CD4-positive, alpha-beta memory T cell (primary cell): ENCODE measurements at places on chromosomes 5 and 9.
A peak's percentile ranks its signal among the peaks of the same experiment; 100 is the strongest.

GRCh38 chr9:106860721-106861639 lies 2.0 kb upstream of the ZNF462 start:
- no peak for DNase-seq

- DNase-seq = no peak
Observed at GRCh38 chr5:56499491-56499890, 266.4 kb upstream of the ANKRD55 start.

- no peak for DNase-seq
Observed at GRCh38 chr5:128613128-128613527, 75.1 kb upstream of the FBN2 start.

GRCh38 chr5:137607771-137608170 lies 108.6 kb upstream of the SPOCK1 start:
- DNase-seq = no peak

DNA sequence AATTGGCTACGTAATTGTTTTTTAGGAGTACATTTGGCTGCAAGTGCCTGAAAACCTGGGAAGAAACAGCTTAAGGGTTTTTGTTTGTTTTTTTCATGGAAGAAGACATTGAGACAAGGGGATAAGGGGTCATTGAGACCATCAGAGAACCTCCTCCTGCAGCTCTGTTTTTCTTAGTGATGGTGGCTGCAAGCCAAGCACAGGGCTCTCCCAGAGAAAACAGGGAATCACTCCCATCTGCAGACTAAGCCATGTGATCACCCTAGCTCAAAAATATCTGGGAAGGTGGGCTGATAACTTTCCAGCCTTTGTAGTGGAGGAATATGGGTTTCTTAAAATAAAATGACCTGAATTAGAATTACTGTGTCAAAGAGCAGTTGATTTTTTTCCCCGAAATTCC lies 25.1 kb downstream of the PALM2AKAP2 start:
- DNase-seq = no peak

DNA sequence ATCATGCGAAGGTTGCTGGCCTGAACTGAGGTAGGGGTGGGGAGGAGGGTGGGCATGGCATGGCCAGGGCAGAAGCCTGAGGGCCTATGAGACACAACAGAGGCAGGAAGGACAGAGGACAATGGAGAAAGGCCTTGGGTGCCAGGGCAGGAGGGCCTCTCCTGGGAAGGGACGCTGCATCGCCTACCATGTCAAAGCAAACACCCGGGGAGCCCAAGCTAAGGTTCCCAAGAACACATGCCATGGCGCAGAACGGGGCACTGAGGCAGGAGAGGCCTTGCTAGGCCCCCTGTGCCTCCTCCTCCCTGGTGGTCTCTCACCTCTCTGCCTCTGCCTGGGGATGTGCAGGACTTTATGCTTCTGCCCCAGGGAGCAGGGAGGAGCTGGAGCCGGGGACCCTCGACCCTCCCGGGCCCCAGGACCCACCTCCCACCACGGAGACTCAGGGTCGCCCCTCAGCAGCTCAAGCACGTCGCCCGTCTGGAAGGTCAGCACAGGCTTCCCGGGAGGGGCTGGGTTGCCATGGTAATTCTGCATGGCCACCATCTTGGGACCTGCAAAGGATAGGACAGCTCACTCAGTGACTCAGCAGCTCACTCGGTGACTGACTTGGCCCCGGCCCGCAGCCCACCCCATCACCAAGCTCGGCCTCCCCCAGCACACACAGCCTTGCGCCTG lies 40.3 kb upstream of the SARDH start:
- DNase-seq = no peak

- DNase-seq = no peak
Observed at GRCh38 chr9:25282946-25283345, 395.3 kb downstream of the TUSC1 start.

GRCh38 chr9:114924327-114924726 lies 6.1 kb downstream of the TNFSF8 start:
- no peak for DNase-seq

GRCh38 chr5:62969409-62970120 lies 390.9 kb downstream of the LRRC70 start:
- no peak for DNase-seq

DNA sequence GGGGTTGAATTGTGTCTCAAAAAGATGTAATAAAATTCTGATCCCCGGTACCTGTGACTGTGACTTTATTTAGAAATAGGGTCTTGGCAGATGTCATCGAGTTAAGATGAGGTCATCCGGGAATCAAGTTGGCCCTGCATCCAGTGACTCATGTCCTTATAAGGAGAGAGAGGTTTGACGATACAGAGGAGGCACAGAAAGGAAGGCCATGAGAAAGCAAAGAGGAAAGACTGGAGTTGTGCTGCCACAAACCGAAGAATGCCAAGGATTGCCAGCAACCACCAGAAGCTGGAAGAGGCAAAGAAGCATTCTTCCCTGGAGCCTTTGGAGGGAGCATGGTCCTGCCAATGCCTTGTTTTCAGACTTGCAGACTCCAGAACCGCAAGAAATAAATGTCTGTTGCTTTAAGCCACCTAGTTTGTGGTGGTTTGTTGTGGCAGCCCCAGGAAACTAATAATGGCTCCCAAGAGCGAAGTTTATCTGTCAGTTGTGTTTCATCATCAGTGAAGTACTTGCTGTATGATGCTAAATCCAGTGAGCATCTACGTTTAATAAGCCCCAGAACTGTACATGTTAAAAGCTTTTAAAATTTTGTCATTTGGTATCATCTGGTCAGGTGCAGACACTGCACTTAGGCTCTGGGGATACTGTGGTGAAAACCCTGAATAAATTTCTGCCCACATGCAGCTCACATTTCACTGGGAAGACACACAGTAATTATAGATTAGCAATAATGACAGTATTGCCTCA lies 114.8 kb downstream of the TLE4 start:
- DNase-seq = no peak

GRCh38 chr9:113613815-113614413 lies 150.4 kb downstream of the RGS3 start:
- no peak for DNase-seq

DNA sequence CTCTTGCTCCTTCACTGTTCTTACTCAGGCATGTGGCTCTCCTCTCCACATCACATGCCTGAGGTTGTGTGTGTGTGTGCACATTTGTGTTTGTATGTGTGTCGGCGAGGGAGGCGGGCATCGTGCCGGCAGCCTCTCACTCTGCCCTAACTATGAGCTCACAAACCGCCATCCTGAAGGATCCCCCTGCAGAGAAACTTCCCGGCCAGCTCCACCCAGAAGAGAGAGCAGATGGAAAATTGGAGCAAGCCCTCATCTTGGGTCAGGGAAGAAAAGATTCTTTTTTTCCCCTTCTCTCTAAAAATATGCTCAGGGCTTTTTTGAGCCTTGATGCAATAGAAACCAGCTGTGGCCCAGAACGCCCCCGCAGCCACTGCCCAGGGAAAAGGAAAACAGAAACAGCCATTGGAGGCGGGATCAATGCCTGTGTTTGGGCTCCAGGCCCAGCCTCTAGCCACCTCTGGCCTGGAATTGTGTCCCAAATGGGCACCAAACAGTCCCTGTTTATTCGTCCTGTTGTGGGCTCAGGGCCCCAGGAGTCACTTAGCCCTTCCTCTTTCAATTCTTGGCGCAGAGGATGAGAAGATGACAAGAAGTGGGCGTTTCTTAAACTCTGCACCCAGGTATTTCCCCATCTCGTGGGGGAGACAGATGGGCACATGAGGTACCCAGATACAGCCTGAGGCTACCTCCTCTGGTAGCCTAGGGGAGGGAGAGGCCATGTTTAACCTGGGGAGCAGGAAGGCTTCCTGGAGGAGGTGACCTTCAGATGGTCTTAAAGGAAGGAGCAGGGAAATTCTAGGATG lies 151.5 kb downstream of the RGS3 start:
- no peak for DNase-seq

DNA sequence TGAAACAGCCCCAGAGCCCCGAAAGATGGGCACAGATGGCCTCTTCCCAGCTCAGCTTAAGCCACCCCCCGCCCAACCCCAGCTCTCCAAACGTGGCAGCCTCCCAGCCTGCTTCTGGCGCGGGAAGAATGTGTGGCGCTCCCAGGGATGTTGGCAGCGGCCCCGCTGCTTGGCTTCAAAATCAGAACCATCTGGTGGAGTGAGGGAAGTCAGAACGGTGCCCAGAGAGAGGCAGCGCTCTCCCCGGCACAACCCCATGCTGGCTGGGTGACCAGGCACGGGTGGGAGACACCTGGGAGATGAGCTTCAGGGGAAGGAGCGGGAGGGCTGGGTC lies 72.7 kb upstream of the ORM1 start:
- DNase-seq = no peak

DNA sequence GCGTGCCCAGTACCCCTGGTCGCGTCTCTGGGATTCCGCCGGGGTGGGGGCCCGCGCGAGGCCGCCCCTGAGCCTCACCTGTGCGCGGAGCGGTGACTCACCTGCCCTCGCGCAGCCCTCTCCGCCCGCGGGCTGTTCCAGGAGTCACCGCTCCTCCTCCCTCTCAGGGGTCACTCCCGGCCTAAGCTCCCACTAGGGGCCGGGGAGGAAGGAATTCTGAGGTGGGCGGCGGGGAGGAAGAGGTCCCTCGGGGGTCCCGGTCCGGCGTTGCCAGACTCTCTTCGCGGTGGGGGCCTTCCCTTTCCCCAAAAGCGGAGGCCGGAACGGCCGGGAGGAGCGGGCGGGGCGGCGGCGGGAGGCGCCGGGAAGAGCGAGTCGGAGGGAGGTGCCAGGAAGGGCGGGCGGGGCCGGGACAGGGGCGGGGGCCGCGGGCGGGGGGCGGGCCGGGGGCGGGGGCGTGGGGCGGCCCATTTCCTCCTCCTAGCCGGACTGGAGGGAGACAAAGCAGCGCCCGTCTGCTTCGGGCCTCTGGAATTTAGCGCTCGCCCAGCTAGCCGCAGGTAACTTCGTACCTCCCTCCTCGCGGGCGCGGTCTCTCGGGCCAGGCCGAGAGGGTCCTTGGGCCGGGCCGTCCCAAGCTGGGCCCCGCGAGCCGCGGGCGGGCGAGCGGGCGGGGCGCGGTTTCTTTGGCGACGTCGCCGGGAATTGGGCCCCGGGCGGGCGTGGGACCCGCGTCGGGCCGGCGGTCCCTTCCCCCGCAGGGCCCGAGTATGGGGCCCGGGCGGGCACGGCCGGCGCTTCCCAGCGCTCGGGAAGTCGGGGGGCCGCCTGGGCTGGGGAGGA lies at the start of gene CTNNA1:
Gene CTNNA1 (plus strand): TSS at position 475 of the 843 bp plus-strand sequence. CDS start 28,500 bp downstream, outside the sequence.
- DNase-seq = peak; percentile 60

DNA sequence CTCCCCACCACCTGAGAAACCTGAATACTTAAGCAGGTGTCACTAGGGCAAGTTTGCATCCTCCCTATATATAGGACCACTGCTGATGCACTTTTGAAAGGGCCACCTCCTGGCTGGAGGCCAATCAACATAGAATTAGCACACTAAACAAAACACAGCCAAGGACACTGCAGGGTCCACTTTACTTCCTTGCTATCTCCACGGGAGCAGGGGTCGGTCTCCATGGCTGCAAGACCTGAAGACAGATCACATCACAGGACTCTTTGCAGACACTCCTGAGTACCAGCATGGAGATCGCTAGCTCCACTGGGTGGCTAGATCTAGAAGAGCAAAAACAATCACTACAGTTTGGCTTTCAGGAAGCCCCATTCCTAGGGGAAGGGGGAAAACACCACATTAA lies 72.3 kb downstream of the C9orf153 start:
- no peak for DNase-seq

- no peak for DNase-seq
Observed at GRCh38 chr9:88759364-88759763, 224.4 kb downstream of the NXNL2 start.

DNA sequence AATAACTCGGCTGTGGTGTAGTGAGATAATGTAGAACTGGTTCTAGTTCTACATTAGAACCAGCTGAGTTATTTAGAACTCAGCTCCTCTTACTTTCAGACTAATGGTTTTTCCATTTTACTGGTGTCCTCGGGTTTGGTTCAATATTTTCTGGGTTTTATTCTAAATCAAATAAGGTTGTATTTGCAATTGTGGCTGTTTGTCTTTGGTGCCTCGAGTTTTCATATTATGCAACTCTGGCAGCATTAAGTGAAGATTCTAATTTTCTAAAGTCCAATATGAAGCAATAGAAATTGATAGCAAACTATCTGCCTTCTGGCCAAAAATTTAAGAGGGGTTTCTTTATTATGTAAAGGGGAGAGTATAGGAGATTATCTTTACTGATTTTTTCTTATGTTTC lies 19.0 kb downstream of the C6 start:
- no peak for DNase-seq

DNA sequence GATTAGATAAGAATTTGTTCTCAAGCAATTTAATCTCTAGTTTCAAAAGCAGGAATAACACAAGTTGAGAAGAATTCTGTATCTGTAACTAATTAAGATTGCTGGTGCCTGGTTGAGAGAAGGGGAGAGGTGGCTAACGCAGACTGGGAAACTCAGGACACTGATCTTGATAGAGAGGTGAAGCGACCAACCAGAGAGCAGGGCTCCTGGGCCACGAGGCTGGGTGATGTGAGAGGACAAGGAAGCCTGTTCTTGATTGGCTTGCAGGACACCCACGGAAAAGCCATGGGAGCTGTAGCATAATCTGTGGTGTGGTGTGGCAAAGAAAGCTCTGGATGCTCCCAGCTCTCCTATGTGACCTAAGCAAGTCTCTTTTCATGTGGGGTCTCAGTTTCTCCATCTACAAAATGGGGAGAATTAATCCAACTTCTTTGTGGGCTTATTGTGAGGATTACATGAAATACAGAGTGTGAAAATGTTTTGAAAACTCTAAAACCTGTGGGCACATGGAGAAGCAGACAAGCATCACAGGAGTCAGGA lies 594.1 kb upstream of the BRINP1 start:
- no peak for DNase-seq

DNA sequence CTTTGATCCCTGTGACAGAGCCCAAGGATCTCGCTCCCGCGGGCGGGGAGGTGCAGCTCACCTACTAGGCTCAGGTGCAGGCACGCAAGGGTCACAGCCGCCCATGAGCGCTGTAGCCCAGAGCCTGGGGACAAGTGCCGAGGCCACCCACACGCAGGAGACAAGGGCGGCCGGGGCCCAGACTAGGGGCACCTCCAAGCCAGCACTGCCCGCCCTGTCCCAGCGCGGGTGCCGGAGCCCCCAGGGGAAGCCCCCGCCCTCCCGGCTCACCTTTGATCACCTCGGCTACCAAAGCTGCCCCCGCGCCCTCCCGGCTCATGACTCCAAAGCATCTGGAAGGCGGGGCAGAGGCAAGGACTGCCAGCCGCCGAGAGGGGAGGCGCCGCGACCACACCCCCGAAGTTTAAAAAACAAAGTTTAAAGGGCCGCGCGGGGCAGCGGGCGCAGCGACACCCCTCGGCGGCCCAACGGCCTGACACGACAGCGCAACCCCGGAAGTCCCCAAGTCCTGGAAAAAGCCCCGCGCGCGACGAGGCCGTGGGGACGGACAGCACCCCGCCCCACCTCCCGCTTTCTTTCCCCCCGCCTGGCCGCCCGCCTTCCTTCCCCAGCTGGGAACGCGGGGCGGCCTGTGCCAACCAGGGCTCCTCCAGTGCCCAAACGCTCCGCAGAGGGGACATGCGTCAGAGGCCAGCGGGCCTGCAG lies 53.0 kb downstream of the CDC14B start:
- DNase-seq = peak; percentile 80
